Caco-2 (cell line): ENCODE measurements at places on chromosomes 3 and 15.

DNA sequence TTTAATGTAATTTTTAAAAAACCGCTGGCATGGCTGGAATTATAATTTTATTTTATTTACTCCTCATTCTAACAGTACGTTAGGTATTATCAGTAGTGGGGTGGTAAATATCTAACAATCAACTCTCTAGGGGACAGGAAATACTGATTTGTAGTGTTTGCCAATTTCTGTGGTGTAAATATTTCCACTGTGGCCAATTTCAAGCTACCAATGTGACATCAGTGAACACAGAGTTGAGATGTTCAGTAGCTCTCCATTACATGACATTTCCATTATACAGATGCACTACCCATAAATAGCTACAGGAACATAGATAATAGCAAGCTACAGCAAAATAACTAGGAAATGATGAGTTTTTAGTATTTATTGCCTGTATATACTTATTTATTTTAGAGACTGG is 10.0 kb upstream of the ARL8B start:
- no peak for DNase-seq

GRCh38 chr3:184604039-184604601 is 42.5 kb downstream of the EPHB3 start:
- DNase-seq: peak; percentile 44

DNA sequence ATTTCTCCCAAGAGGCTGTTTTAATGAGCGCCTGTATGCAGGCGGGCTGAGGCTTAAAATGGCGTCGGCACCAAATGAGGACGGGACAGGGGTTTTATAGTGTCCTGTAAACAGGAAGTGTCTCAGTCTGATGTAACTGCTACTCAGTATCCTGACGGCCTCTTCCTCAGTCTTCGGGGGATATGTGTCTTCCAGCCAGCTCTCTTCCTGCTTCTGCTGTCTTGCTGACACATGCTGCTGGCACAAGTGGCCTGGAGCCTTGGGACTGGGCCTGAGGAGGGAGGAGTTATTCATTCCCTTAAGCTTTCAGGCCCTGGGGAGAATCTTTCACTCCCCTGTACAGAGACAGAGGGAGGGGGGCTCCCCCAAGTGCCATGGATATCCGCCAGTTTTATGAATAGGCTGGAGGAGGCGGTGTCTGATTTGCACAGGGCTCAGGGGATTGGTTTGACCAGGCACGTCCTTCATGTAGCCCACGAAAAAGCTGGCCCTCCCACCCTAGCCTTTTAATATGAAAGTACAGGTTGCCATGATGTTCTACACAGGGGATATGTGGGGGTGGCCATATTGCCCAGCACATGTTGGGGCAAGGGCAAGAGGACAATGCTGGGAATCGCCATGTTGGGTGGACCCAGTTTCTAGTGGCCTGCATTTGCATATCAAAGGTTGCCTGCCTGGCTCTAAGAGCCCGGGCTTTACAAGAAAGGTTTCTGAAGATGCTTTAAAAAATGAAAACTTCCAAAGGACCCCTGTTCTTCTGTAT is 19.9 kb downstream of the NDUFB4 start:
- DNase-seq: no peak

GRCh38 chr3:41190509-41191284 is 8.6 kb upstream of the CTNNB1 start:
- peak; percentile 49 for DNase-seq

GRCh38 chr15:96762566-96762965 is 432.1 kb downstream of the NR2F2 start:
- DNase-seq: no peak

GRCh38 chr15:59250249-59250648 is 43.6 kb downstream of the LDHAL6B start:
- no peak for DNase-seq

GRCh38 chr3:100106531-100107141 is 7.7 kb downstream of the FILIP1L start:
- DNase-seq: no peak

- DNase-seq: peak; percentile 61
These were observed at the start of gene CCR1 for GRCh38 chr3:46208167-46208704. CCR1 (minus strand) TSS chr3:46208313; CDS start chr3:46204313, 4,000 bp downstream.

GRCh38 chr15:99447497-99448371 is 118.0 kb upstream of the MEF2A start:
- DNase-seq: no peak

DNA sequence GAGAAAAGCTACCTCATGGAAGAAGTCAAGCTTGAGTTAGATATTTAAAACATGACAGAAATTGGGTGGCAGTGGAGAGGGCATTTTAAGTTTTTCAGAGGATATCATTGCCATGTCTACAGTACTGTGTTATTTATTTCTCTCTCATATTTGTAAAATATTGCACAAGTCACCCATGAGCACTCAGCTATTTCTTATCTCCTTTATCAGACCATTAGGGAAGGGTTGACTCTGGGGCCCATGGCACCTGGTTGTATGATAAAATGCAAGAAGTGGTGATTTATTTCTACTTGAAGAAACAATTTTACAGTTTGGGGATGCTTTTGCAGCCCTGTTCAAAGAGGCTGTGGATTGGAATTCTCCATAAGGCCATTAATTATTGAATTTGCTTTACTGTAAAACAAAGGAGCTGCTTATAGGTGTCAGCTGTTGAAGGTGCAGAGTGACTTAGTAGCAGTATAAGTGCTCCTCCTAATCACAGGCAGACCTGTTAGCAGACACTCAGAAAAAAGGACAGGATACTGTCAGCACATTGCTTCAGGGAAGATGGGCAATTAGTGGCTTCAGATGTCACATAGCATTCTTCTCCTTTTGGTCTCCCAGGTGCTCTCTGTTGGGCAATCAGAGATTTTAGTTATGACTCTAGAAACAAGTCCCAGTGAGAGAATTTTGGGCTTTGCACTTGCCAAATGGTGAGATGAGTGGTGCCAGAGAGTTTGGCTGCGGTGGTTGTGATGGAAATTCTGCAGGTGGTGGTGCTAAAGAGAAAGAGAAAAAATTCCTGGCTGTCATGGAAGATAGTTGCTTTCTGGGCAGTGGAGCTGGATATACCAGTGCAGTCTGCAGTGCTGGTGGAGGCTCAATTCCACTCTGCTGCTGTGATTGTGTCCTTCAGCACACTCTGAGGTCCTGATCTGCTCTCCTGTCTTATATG is 129.7 kb upstream of the ROPN1 start:
- DNase-seq: no peak
